ENCODE measurements at places on chromosomes 12 and 14. TPM values are rescaled to one million over a fixed set of nuclear protein-coding genes. Genes with fewer than 3 reads are reported as not detected.
A peak's percentile ranks its signal among the peaks of the same experiment; 100 is the strongest.

Gene RPGRIP1
- not detected for total RNA-seq

Gene HOXC13
- 4.4 TPM for total RNA-seq

Gene KRT83
- total RNA-seq, result not detected

GRCh38 chr12:40598073-40598472 is 94.2 kb upstream of the CNTN1 start:
- no peak for DNase-seq

GRCh38 chr12:74890237-74890599 is 319.4 kb downstream of the KCNC2 start:
- peak; percentile 79 for DNase-seq

DNA sequence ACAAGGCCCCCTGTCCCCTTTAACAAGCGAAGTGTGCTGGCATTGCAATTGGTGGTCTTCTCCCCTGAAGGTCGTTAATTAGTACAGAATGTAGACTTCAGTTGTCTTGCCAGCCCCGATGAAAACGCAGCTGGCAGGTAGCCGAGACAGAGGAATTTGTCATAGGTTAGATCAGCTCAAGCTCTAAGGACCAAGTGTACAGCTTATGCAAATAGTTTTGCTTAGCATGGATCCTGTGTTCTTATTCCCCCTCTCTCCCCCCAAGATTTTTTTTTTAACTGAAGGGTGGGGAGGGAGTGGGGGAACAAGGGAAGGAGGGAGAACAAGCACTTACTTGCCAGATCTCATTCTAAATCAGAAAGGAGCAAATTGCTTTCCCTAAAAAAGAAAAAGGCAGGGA is 58.6 kb upstream of the PARP11 start:
- DNase-seq, result no peak

- DNase-seq, result no peak
Measured at GRCh38 chr12:6396031-6396430, 12.1 kb downstream of the LTBR start.

- DNase-seq, result no peak
Measured at GRCh38 chr12:87836190-87836589, 193.0 kb downstream of the C12orf50 start.

Data from H4 (cell line).